Omental fat pad (tissue), 4 donors: ENCODE measurements at places on chromosomes 11 and 22. TPM values are rescaled to one million over a fixed set of nuclear protein-coding genes. Genes with fewer than 3 reads are reported as not detected.

- no peak for DNase-seq
Measured at GRCh38 chr11:92269021-92269420, 44.4 kb downstream of the FAT3 start.

DNA sequence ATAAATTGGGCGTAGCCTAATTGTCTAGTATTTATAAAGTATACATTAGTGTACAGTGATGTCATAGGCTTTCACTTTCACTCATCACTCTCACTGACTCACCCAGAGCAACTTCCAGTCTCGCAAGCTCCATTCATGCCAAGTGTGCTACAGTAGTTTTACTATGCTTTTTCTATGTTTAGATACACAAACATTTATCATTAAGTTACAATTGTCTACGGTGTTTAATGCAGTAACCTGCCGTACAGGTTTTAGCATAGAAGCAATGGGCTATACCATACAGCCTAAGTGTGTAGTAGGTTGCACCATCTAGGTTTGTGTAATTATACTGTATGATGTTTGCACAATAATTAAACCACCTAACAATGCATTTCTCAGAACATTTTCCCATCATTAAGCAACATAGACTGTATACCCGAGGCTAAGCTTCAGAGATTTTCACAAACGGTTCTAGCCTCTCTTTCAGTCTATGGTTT, 17.5 kb downstream of the OR9G1 start:
- DNase-seq: no peak

DNA sequence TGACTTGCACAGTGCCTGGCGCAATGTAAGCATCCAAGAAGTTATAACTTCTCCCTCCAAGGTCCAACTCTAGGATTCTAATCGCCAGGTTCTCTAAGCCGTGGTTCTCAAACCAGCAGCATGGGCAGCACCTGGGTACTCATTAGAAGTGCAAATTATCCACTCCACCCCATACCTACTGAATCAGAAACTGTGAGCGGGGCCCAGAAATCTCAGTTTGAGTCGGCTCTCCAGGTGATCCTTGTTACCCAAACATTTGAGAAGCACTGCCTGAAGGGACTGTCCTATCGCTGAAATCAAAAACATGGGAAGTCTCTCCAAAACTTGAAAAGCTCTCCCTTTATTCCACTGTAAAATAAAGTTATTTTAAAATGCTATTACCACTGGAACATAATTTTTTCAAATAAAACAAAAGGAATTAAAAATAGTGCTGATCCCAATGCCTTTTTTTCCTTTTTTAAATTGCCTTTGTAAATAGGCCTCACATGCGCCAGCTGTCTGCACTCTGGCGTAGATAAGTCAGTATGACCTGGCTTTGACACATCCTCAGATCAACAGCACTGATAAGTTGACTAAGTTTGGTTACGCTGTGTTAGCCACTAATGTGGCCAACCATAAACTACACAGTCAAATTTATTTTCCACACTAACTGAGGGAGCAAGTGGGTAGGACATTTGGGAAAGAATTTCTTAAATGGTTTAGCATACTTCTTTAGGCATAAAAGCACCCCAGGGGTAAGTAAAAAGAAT, 8.4 kb upstream of the CTR9 start:
- no peak for DNase-seq

GRCh38 chr11:13851691-13852090, 110.8 kb upstream of the SPON1 start:
- DNase-seq: no peak

- no peak for DNase-seq
Measured at GRCh38 chr11:34680206-34680605, 59.3 kb downstream of the EHF start.

GRCh38 chr11:125168918-125169456, 4.4 kb downstream of the PKNOX2 start:
- DNase-seq: no peak

The PRCP gene
- total RNA-seq: 66.1 TPM

The GRIK4 gene
- not detected for total RNA-seq

The SCO2 gene
- 11.0 TPM for total RNA-seq

The P4HA3 gene
- total RNA-seq: 4.4 TPM

The CDC42BPG gene
- 0.48 TPM for total RNA-seq
